ENCODE measurements at places on chromosomes 7 and 10. TPM values are rescaled to one million over a fixed set of nuclear protein-coding genes. Genes with fewer than 3 reads are reported as not detected.

Gene H2BK1
- total RNA-seq = not detected

- H3K36me3 ChIP-seq = no peaks in the 10 kb centered on the region
- no peak for DNase-seq
- no peak overlapping the region for H3K27ac ChIP-seq
- no peak overlapping the region for H3K4me3 ChIP-seq
- H3K4me1 ChIP-seq = no peaks in the 10 kb centered on the region
Measured at GRCh38 chr7:6359021-6359420, 86.6 kb upstream of the CYTH3 start.

GRCh38 chr7:114956702-114957101 is 34.8 kb downstream of the MDFIC start:
- H3K4me3 ChIP-seq = no peak overlapping the region
- no peaks in the 10 kb centered on the region for H3K27me3 ChIP-seq
- no peak overlapping the region for H3K27ac ChIP-seq
- peaks cover 12% of the 10 kb centered on the region for H3K36me3 ChIP-seq
- DNase-seq = no peak

GRCh38 chr10:75179657-75180177 is 30.9 kb upstream of the VDAC2 start:
- no peak overlapping the region for H3K4me3 ChIP-seq
- DNase-seq = no peak
- H3K36me3 ChIP-seq = peaks cover 20% of the 10 kb centered on the region
- peaks cover 29% of the 10 kb centered on the region for H3K4me1 ChIP-seq
- H3K27me3 ChIP-seq = no peaks in the 10 kb centered on the region

GRCh38 chr10:86712317-86712707 is 44.0 kb downstream of the LDB3 start:
- peak overlapping the region; percentile 86 for H3K4me3 ChIP-seq
- peaks cover 2% of the 10 kb centered on the region for H3K27me3 ChIP-seq
- peaks cover 13% of the 10 kb centered on the region for H3K4me1 ChIP-seq
- no peaks in the 10 kb centered on the region for H3K36me3 ChIP-seq
- H3K27ac ChIP-seq = peak overlapping the region; percentile 87

Measured in HFFc6 (cell line).